B cell (primary cell): ENCODE measurements at places on chromosomes 11 and 22. TPM values are rescaled to one million over a fixed set of nuclear protein-coding genes. Genes with fewer than 3 reads are reported as not detected.

Gene APOL6
- 2.3 and 3.0 TPM in 2 replicates for polyA plus RNA-seq

Gene LRRC55
- polyA plus RNA-seq, result not detected in 2 replicates

Gene OR51E1
- polyA plus RNA-seq, result not detected in 2 replicates

Gene TENM4
- polyA plus RNA-seq, result 0.09 and 0.76 TPM in 2 replicates

Gene MOV10L1
- polyA plus RNA-seq, result not detected in 2 replicates

DNA sequence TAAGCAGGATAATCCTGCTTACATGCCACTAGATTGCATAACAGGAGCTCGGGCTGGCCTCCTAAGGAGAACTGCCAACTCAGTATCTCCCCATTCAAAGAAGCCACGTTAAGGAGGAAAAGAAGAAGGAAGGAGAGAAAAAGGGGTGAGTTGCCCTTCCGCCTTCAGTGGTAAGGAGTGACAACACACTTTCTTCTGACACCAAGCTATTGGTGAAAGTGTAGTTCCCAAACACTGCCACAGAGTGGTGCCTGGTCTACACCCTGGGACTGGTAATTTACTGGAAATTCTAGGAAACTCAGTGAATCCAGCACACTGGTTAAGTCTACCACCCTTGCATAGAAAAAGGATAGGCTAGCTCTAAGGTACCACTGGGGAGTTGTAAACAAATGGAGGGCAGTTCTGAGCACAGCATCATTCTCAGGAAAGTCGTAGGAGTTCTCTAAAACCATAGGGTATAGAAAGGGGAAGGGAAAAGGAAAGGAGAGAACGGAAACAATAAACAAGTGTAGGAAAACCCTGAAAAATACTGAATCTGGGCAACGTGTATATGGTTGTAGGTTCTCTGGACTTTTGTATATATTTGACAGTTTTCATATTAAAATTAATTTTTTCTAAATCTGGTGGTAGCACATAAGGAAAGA lies 58.2 kb downstream of the RRAS2 start:
- DNase-seq, result peak; percentile 75

- peak; percentile 29 for DNase-seq
These were observed 98.5 kb upstream of the SLC22A12 start for GRCh38 chr11:64492561-64492960.

DNA sequence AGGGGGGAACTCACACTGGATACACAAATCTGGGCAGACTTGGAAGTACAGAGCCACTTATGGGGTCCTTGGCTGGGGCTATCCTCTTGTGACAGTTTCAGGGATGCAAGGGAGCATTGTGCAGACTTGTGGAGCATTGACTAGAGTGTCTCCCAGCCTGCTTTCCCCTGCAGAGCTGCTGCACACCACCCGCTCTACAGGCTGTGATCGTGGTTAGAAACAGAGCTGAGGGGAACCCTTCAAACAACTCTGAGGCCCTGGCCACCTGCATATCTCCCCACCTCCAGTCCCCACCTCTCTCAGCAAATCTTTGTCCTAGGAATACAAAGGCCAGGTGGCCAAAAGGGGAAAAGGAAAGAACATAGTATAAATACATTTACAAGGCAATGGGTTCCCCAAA lies 64.7 kb downstream of the NRXN2 start:
- no peak for DNase-seq

DNA sequence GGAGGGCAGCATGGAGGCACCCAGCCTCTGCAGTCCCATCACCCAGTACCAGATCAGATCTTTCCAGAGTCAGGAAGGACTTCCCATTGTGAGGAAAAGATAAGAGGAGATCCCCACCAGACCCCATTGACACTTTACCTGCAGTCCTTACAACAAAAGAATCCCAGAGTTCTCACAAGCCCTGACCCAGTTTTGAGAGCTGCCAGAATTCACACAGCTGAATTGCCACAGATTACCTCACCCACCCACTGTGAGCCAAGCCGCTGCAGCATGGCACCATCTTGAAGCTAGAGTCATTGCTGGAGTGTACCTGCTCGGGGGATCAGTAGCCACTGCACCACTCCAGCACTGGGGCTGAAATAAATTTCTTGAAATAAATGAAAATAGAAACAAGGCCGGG lies 91.8 kb upstream of the UBASH3B start:
- DNase-seq, result no peak

- DNase-seq, result peak; percentile 81
These were observed 3.3 kb upstream of the SHISA8 start for GRCh38 chr22:41917903-41918791.

GRCh38 chr11:62556875-62557631 lies 10.4 kb upstream of the AHNAK start:
- no peak for DNase-seq

GRCh38 chr11:46099963-46100316 lies 21.3 kb downstream of the PHF21A start:
- DNase-seq, result peak; percentile 21

GRCh38 chr22:22818861-22819855 lies 68.5 kb upstream of the IGLL5 start:
- DNase-seq, result peak; percentile 42

DNA sequence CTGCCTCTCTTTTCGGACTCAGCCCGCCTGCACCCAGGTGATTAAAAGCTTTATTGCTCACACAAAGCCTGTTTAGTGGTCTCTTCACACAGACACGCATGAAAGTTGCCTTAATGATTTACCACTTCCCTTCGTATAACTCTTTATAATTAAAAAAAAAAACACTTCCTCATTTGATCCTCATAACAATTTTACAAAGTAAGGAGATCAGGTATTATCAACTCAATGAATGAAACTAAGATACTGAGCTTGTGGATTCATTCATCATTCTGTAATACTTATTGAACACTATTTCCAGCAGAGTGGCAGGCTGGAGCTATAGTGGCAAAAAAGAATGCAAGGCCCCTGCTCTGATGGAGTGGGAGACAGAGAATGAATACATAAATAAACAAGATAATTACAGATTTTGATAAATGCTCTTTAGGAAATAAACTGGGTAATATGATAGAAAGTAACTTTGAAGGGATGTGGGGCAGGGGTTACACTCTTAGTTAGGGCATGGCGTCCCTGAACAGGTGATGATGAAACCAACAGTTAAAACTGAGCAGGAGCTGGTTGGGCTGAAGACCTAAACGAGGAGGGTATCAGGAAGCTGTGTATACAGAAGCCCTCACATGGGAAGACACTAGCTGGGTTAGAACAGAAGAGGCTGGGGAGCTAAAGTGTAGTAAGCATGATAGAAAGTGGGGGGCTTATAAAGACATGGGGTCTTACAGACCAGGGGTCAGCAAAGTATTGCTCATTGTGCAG lies 5.4 kb upstream of the CRTAM start:
- peak; percentile 51 for DNase-seq

- no peak for DNase-seq
These were observed 9.5 kb upstream of the PKNOX2 start for GRCh38 chr11:125155100-125155444.
